ENCODE measurements at places on chromosomes 12 and 14.

GRCh38 chr14:31090883-31091764 is 64.9 kb upstream of the STRN3 start:
- DNase-seq = peak; percentile 90

DNA sequence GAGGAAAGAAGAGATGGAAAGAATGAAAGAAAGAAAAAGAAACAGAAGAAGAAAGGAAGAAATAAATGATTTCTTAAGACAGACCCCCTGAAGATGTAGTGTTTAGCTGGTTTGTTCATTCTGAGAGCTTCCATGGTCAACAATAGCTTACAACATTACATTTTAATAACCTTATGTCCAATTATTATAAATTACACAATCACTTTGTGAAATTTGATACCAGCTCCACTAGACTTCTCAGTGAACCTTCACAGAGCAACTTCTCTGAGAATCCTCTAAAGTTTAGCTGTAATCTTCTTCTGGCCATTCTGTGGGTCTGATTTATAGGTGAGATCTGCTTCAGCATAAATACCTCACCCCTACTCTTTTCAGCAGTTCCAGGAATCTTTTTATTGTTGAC is 27.9 kb downstream of the SIX1 start:
- no peak for DNase-seq

DNA sequence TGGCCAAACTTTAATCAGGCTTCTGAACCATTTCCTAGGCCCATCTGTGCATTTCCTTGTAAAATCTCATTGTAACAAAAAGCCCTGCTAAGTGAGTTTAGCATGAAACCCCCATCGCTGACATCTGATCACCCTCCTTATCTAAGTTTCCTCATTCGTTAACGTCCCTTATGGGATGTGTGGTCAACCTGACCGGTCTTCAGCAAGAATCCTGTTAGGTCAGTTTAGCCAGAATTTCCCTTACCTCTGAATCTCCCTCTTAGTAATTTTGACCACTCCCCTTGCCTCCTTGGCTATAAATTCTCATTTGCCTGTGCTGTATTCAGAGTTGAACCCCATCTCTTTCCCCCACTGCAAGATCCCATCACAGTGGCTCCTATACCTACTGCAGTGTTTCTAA is 239.3 kb downstream of the RMST start:
- DNase-seq = no peak

DNA sequence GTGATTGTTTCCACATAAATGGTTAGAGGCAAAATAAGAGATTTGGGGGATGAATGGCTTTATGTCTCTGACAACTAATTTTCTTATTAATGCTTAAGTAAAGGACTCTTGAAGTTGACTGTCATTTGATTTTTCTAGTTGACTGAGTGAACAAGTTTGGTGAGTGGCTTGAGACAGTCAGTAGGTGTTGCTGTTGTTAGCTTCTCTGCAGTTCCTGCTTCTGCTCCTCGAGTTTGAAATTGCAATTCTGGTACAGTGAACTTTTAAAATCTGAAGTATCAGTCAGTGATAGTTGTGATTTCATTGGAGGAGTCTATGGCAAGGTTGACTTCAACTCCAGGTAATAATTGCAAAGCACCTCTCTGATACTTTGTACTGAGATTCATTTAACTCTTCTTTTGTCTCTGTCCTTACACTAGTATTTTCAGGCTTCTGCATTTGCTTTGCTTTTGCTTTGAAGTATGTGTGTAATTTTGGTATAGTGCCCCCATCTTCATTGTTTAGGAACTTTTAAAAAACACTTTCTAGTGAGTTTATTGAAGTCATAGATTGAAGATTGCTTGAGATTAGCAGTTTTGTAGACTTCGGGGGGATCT is 415.5 kb downstream of the PCNX1 start:
- peak; percentile 62 for DNase-seq

GRCh38 chr12:94690198-94690771 is 39.9 kb upstream of the TMCC3 start:
- no peak for DNase-seq

GRCh38 chr14:31945074-31945613 is 132.0 kb upstream of the ARHGAP5 start:
- DNase-seq = no peak

DNA sequence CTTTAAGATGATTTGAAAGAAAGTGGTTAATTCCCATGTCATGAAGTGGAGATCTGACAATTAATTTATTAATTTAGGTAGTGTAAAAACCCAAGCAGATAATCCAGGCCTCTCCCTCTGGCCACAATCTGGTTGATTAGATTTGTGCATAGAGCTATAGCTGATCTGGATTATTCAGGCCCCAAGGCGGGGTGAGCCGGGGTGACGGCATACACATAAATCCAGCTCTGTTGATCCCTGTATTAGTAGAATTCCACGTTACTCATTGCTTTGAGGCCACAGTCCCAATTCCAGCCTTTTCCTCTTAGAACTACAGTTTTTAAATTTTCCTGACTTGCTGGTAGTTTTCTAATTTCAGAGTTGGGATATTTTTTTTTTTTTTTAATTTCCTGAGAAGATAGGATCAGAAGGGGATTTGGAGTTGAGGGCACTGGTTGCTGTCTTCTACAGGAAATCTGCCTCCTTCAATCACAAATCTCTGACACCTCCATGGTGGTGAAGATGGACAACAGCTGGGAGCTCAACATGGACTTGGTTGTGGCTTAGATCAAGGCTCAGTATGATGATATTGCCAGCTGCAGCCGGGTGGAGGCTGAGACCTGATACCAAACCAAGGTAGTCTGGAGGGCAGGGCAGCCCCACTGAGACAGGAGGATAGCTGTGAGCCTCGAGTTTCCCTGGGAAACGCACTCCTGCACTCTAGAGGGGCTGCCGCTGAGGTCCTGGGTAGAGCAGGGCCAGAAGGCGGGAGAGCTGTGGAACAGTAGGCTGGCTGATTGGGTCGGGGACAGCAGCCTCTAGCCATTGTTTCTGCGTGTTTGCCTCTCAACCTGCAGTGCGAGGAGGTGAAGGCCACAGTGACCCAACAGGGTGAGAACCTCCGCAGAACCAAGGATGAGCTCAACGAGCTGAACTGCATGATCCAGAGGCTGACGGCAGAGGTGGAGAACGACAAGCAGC is 19.4 kb downstream of the KRT85 start:
- DNase-seq = no peak

DNA sequence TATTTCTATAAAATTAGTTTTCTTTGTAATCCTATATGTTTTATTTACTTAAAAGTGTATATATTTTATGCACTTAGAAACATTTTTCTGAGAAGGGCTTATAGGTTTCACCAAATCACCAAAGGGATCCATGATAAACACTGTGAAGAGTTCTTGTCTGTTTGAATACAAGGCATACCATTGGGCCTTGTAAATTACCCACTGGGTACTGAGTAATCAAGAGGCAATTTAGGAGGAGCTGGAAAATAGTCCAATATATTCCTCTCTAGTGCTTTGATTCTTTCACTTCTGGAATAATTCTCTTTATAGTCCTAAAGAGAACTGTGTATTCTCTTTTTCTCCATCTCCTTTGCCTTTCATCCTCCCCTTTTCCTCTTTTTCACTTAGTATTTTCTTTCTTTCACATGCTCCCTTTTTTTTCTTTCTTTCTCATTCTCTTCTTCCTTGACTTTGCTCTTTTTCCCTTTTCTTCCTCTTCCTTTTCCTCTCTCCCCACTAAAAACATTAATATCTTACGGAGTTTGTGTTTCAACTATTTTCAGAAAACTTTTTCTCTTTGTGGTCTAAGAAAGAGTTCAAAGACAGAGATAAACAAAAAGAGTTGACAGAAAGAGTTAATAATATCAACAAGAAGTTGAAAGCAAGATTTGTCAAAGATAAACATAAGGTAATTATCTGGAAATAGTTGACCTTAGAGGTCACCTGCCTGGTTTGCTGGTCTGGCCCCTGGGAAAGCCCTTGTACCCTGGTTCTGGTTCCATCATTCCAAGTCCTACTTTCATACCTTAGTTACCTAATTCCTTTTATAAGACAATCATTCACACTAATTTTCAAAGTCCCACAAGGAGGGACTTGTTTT is 435.3 kb downstream of the RAD51B start:
- peak; percentile 46 for DNase-seq

DNA sequence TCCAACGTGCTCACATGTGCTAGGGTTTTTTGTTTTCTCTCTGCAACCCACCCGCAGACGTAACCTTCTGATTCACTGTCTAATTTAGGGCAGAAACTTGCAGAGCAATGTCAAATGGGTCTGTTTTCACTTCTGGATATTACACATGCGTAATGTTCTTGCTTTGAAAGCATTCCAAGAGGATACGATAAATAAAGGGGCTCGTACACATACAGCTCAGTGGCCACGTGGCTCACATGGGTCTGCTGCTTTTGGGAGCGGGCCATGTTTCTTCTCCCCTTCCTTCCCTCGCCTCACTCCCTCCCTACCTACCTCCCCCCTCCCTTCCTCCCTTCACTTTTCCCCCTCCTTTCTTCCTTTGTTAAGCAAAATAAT is 23.4 kb downstream of the CACNA1C start:
- DNase-seq = no peak

GRCh38 chr14:64841121-64841651 is 38.5 kb downstream of the SPTB start:
- peak; percentile 75 for DNase-seq

DNA sequence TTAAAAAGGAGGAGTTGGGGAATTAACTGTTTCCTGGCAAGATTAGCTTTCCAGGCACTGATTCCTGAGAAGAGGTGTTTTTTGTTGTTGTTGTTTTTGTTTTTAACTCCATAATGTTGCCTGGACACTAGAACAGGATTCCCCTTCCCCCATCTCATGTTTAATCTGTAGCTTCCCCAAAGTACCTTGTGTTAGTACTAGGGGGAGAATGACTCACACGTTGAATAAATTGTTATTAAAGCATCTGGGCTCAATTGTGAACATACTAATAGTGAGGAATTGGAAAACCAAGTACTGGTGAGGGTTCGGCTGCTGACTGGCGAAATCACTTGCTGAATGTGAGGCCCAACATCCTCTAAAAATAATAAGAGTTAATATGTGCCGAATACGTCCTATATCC is 1.3 kb upstream of the GNG2 start:
- DNase-seq = no peak

DNA sequence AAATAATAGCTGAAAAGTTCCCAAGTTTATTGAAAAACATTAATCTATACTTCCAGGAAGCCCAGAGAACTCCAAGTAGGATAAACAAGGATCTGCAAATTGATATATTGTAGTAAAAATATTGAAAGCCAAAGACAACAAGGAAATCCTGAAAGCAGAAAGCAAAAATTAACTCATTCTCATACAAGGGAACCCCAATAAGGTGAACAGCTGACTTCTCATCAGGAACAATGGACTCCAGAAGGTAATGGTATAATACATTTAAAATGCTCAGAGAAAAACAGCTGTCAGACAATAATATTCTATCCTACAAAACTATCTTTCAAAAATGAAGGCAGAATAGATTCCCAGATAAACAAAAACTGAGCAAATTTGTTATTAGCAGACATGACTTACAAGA is 138.1 kb upstream of the BMP4 start:
- no peak for DNase-seq

- no peak for DNase-seq
Observed at GRCh38 chr12:45586486-45586885, 143.0 kb upstream of the ARID2 start.

GRCh38 chr12:8678661-8679111 is 16.1 kb upstream of the MFAP5 start:
- peak; percentile 54 for DNase-seq

GRCh38 chr12:127343940-127344339 is 923.0 kb upstream of the TMEM132C start:
- DNase-seq = no peak

- DNase-seq = no peak
Observed at GRCh38 chr14:91413547-91414474, 3.8 kb downstream of the CCDC88C start.

GRCh38 chr12:5102261-5102789 is 58.6 kb downstream of the KCNA5 start:
- DNase-seq = peak; percentile 90

DNA sequence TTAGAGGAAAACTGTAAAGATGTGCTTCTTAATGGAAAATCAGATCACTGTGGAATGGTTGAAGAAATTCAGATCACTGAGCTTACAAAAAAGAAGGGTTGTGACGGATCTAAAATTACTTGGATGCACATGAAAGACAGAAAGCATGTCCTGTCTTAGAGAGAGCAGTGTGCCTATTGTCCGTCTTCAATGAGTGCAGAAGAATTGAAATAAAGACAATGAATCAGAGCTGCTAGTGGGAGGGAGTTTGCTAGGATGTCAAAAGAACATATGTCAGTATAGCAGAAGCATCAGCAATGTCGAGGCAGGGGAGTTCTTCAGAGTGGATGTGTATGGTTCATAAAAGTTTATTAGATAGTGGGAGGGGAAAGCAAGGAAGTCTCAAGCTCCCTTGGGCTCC is 172.7 kb downstream of the SYNE2 start:
- DNase-seq = no peak

GRCh38 chr14:58731465-58732293 is 93.9 kb downstream of the DACT1 start:
- DNase-seq = peak; percentile 99

DNA sequence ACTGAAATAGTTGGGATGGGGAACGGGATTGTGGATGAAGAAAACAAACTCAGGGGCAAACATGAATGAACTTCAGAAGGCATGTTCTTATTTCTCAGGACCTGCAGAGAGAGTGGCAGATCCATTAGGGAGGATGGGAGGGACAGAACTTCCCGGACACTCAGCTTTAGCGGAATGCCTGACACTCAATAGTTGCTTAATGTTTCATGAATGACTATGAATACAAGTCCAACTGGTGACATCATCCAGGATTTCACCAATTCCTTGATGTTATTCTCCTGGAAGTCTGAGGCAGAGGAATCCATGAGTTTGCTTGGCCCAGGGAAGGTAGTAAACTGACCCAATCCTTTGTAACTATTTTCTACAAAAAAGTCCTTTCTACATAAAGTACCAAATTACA is 37.8 kb upstream of the LRRC10 start:
- DNase-seq = peak; percentile 88

GRCh38 chr14:88960496-88960895 is 136.0 kb downstream of the TTC8 start:
- DNase-seq = no peak

- peak; percentile 51 for DNase-seq
Observed at GRCh38 chr12:68428724-68429501, 96.8 kb upstream of the MDM1 start.

DNA sequence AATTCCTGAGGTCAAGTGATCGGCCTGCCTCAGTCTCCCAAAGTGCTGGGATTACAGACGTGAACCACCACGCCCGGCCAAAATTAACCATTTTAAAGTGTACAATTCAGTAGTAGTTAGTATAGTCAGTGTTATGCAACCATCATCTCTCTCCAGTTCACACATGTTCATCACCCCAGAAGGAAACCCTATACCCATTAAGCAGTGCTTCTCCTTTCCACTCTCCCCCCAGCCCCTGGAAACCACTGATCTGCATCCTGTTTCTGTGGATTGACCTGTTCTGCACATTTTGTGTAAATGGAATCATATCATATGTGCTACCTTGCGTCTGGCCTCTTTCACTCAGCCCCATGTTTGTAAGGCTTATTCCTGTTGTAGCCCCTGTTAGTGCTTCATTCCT is 52.2 kb downstream of the PHETA1 start:
- no peak for DNase-seq

DNA sequence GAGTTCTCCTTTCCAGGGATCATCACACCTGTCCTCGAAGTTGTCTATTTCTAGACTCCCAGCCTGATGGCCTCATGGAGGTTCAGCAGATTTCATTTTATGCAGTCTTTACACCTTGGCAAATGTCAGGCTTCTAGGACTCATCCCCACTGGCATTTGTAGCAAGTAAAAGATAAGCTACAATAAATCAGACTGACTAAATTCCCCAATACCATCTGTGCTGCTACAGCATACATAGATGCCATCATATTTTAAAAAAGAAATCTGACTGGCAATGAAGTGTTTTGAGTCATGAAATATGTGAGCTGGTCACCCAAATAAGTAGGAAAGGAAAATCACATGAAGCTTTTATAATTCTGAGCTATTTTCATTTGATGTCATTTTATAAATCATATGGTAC is 55.3 kb downstream of the KCNC2 start:
- no peak for DNase-seq
